ENCODE measurements at places on chromosomes 12 and 14. TPM values are rescaled to one million over a fixed set of nuclear protein-coding genes. Genes with fewer than 3 reads are reported as not detected.
A peak's percentile ranks its signal among the peaks of the same experiment; 100 is the strongest.

Gene LRRC10
- total RNA-seq = not detected

Gene PARP11
- total RNA-seq = 2.1 TPM

Gene ARHGAP5
- 82.6 TPM for total RNA-seq

Gene TBC1D30
- total RNA-seq = not detected

Gene ARHGAP9
- not detected for total RNA-seq

DNA sequence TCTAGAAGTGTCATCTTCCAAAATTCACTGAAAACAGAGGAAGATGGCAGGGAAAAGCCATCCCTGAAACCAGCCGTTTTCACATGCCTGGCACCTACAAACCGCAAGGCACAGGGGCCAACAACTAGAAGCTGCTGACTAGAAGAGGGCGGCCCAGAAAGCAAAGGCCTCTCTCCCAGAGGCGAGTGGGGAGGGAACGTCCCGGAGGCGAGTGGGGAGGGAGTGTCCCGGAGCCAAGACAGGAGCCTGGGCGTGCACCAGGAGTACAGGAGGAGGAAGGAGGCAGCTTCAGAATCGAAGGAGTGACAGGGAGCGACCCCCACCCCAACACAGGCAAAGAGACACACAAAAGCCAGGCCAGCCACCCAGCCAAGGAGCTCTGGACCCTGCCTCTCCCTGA, 21.0 kb downstream of the ANKLE2 start:
- no peak overlapping the region for H3K27ac ChIP-seq
- no peaks in the 10 kb centered on the region for H3K4me1 ChIP-seq
- peaks cover 77% of the 10 kb centered on the region for H3K36me3 ChIP-seq
- no peak overlapping the region for H3K4me3 ChIP-seq
- no peaks in the 10 kb centered on the region for H3K27me3 ChIP-seq

GRCh38 chr12:85759623-85760022, 76.6 kb downstream of the RASSF9 start:
- no peak overlapping the region for H3K27ac ChIP-seq
- H3K4me3 ChIP-seq = no peak overlapping the region
- H3K36me3 ChIP-seq = no peaks in the 10 kb centered on the region
- no peaks in the 10 kb centered on the region for H3K4me1 ChIP-seq
- no peak for DNase-seq
- H3K27me3 ChIP-seq = no peaks in the 10 kb centered on the region

GRCh38 chr14:97106166-97106565, 309.0 kb downstream of the VRK1 start:
- H3K27me3 ChIP-seq = no peaks in the 10 kb centered on the region
- H3K36me3 ChIP-seq = no peaks in the 10 kb centered on the region
- DNase-seq = no peak

DNA sequence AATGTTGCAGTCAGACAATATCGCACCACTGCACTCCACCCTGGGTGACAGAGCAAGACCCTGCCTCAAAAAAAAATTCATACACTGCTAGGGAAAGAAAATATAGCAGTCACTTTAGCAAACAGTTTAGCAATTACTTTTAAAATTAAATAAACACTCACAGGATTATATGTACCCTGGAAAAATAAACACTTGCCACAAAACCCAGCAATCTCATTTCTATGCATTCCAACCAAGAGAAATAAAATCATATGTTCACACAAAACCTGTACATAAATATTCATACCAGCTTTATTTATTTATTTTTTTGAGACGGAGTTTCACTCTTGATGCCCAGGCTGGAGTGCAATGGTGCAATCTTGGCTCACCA, 20.2 kb downstream of the ATXN2 start:
- DNase-seq = no peak
- peaks cover 15% of the 10 kb centered on the region for H3K4me1 ChIP-seq
- no peaks in the 10 kb centered on the region for H3K36me3 ChIP-seq
- H3K27me3 ChIP-seq = no peaks in the 10 kb centered on the region

- no peaks in the 10 kb centered on the region for H3K36me3 ChIP-seq
- H3K27me3 ChIP-seq = no peaks in the 10 kb centered on the region
- no peak overlapping the region for H3K4me3 ChIP-seq
- H3K27ac ChIP-seq = no peak overlapping the region
These were observed 305.7 kb downstream of the GPHN start for GRCh38 chr14:66813636-66814035.

DNA sequence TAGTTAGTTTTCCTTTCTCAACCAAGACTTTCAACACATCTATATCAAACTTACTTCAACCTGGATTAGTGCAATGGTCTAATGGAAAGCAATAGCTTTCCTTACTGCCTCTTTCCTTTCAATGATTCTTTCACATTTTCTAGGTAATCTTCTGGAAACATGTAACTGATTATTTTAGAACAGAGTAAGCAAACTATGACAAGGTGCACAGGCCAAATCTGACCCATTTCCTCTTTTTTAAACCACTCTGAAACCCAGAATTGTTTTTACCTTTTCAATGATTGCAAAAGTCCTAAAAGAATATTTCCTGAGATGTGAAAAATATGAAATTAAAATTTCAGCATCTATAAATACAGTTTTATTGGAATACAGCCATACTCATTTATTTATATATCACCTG, 81.6 kb upstream of the TMTC2 start:
- no peak for DNase-seq
- H3K27ac ChIP-seq = no peak overlapping the region
- peaks cover 10% of the 10 kb centered on the region for H3K4me1 ChIP-seq
- H3K4me3 ChIP-seq = no peak overlapping the region

DNA sequence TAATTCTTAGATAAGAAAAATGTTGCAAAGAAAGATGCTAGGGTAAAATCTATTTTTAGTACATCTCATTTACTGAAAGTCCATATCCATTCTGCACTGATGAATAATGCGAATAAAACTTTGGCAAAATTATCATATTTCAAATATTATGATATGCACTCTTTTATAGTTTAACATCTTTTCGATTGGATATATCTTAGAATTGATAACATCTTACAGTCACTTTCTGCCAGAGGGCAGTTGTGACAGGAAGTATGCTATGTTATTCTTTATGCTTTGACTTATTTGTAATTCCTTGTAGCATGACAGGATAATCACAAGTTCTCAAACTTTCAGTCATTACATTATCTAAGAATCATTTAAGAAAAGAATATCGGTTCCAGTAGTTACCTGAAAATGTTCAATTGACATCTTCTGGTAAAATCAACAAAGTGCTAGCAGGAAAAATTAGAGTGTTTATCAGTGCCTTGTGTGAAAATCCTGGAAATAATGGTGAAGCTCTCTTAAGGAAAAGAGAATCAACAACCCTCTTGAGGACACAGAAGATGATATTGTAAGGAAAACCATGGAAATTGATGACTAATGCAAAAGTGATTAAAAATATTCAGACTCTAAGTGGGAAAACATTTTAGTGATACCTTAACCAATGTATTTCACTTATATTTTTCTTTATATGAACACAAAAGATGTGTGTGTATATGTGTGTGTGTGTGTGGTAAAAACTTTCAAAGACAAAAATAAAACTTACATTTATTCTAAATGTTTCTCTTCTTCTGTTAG, 95.5 kb downstream of the SLC6A15 start:
- no peak for DNase-seq
- no peaks in the 10 kb centered on the region for H3K27me3 ChIP-seq
- no peaks in the 10 kb centered on the region for H3K36me3 ChIP-seq
- H3K4me1 ChIP-seq = peaks cover 34% of the 10 kb centered on the region
- no peak overlapping the region for H3K4me3 ChIP-seq

DNA sequence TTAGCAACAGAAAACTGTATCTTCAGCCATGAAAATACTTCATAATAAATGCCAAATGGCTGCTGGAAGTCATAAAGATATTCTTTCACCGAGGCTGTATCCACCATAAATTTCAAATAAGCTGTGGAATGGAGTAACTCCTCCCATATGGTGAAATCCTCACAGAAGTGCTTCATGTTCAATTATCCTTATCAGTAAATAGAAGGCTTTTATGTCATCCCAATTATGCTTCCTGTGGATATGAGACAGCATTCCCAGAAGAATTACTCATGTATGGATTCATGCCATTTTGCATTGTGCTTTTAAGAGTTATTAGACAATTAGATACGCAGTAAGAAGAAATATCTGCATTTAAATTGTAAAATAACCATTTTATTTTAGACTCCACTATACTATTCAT, 99.0 kb downstream of the RTN1 start:
- H3K4me1 ChIP-seq = no peaks in the 10 kb centered on the region
- no peak overlapping the region for H3K27ac ChIP-seq
- peak; percentile 1 for DNase-seq
- no peaks in the 10 kb centered on the region for H3K27me3 ChIP-seq
- H3K4me3 ChIP-seq = no peak overlapping the region
- no peaks in the 10 kb centered on the region for H3K36me3 ChIP-seq

DNA sequence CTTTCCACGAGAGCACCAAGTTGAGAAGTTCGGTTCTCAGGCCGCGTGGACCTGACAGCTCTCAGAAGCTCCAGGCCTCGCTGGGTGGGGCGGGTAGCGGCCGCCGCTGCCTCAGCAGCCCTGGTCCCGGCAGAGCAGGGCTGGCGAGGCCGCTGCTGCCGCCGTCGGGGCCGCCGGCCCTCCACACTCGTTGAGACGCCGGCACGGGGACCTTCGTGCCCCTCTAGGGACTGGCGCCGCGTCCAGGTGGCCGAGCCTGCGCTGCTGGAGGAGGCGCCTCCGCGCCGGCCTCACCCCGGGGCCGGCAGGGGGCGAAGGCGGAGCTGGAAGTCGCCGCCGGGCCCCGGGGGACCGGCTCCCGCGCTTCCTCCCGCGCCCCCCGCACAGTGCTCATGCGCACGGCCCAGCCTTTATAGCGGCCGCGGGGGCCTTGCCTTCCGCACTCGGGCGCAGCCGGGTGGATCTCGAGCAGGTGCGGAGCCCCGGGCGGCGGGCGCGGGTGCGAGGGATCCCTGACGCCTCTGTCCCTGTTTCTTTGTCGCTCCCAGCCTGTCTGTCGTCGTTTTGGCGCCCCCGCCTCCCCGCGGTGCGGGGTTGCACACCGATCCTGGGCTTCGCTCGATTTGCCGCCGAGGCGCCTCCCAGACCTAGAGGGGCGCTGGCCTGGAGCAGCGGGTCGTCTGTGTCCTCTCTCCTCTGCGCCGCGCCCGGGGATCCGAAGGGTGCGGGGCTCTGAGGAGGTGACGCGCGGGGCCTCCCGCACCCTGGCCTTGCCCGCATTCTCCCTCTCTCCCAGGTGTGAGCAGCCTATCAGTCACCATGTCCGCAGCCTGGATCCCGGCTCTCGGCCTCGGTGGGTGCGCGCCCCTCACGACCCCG, at the start of gene COCH:
Gene COCH (plus strand): TSS at position 440 of the 879 bp plus-strand sequence. CDS start 380 bp downstream, at position 820.
- peak within 1 kb of the TSS; percentile 47 for H3K4me3 ChIP-seq
- H3K36me3 ChIP-seq = no peaks in the 10 kb centered on the region
- H3K27me3 ChIP-seq = peaks cover 54% of the 10 kb centered on the region

DNA sequence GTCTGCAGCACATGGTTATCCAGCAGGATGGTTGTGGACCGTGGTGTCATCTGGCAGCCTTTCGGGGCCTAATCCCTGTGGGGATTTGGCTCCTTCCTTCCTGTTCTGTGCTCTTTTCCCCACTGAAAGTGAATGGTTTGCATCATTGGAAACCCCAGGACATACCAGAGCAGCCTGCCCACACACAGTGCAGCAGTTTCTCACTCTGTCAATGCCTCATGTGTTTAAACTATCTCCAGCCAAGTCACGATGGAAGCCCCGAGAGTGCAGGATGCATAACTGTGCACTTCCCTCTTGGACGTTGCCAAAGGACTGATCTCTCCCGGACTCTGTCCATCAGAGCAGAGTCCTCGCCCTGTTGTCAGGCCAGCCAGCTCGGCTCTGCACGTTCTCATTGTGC, 29.0 kb upstream of the AMN start:
- peak; percentile 94 for DNase-seq
- H3K27ac ChIP-seq = peak overlapping the region; percentile 67
- H3K4me3 ChIP-seq = no peak overlapping the region
- H3K36me3 ChIP-seq = peaks cover 8% of the 10 kb centered on the region
- peaks cover 10% of the 10 kb centered on the region for H3K4me1 ChIP-seq

- H3K27ac ChIP-seq = no peak overlapping the region
- H3K36me3 ChIP-seq = no peaks in the 10 kb centered on the region
- H3K4me1 ChIP-seq = no peaks in the 10 kb centered on the region
- H3K4me3 ChIP-seq = no peak overlapping the region
These were observed 10.7 kb upstream of the KRT82 start for GRCh38 chr12:52416795-52417194.

- no peaks in the 10 kb centered on the region for H3K36me3 ChIP-seq
- H3K27ac ChIP-seq = no peak overlapping the region
- H3K27me3 ChIP-seq = no peaks in the 10 kb centered on the region
- no peak for DNase-seq
- peaks cover 31% of the 10 kb centered on the region for H3K4me1 ChIP-seq
These were observed 344.5 kb downstream of the ZFP36L1 start for GRCh38 chr14:68448252-68448902.

DNA sequence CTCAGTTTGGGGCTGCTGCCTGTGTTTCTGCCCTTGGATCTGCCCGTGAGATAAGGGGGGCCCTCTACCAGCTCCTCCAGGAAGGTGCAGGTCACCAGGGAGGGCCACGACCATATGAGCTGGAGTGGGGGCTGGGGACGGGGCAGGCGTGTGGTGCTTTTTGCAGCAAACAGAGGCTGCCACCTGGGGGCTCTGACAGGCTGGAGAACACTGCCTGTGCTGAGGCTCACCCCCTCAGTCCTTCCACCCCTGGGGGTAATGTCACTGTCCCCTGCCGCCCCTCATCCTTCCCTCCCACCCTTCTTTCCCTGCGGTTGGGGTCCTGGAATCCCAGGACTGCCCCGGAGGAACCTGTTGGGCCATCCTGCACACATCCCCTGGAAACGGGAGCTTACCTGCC, 3.2 kb downstream of the PLD4 start:
- H3K4me1 ChIP-seq = no peaks in the 10 kb centered on the region
- no peak overlapping the region for H3K27ac ChIP-seq
- no peaks in the 10 kb centered on the region for H3K36me3 ChIP-seq

DNA sequence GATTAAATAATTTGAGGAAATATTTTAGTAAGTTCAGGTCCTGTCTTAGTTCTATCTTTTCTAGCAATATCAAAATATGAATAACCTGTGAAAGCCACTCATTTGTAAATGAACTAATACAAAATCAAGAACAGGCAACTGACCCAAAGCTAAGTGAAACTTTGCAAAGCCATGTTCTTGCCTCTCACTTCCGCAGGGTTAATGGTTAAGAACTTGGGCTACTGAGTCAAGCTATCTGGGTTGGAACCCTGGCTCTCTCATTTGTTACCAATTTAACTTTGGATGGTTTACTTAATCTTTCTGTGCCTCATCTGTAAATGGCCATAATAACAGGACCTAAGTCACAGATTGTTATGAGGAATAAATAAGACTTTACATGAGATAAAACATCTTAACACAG, 2.8 kb downstream of the KIF21A start:
- H3K4me1 ChIP-seq = peaks cover 3% of the 10 kb centered on the region
- H3K27ac ChIP-seq = no peak overlapping the region
- H3K27me3 ChIP-seq = no peaks in the 10 kb centered on the region
- H3K36me3 ChIP-seq = no peaks in the 10 kb centered on the region
- DNase-seq = no peak
- H3K4me3 ChIP-seq = no peak overlapping the region

All from GM23248 (cell line).